ENCODE measurements at places on chromosomes 16 and 17.

GRCh38 chr17:31452561-31453110 is 61.2 kb downstream of the RAB11FIP4 start:
- H3K4me1 ChIP-seq = no peaks in the 10 kb centered on the region
- no peak overlapping the region for H3K4me3 ChIP-seq
- no peak for DNase-seq
- no peaks in the 10 kb centered on the region for H3K36me3 ChIP-seq
- H3K27me3 ChIP-seq = no peaks in the 10 kb centered on the region

- no peak for DNase-seq
- H3K27me3 ChIP-seq = no peaks in the 10 kb centered on the region
- H3K4me3 ChIP-seq = no peak overlapping the region
- no peaks in the 10 kb centered on the region for H3K36me3 ChIP-seq
- no peaks in the 10 kb centered on the region for H3K4me1 ChIP-seq
These were observed 138.3 kb upstream of the SALL1 start for GRCh38 chr16:51289336-51289735.

GRCh38 chr17:75273977-75274708 is 3.1 kb upstream of the MIF4GD start:
- peaks cover 16% of the 10 kb centered on the region for H3K36me3 ChIP-seq
- no peaks in the 10 kb centered on the region for H3K27me3 ChIP-seq
- peaks cover 36% of the 10 kb centered on the region for H3K4me1 ChIP-seq
- no peak overlapping the region for H3K4me3 ChIP-seq

DNA sequence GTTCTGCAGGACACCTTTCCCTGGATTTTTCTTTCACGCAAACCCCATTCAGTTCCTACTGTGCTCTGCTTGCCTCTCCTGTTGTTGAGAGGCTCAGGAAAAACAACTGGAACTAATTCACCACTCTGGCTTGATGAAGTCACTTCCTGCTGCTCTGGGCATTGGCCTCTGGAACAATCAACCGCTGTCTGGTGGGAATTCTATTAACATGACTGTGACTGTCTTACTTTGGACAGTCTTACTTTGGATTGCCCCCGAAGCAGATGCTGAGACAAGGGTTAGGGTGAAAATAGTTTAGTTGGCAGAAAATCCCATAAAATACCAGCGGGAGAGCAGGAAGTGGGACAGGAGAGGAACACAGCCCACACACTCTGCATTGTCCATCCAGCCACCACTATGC is 90.0 kb upstream of the HSBP1 start:
- H3K4me3 ChIP-seq = no peak overlapping the region
- DNase-seq = no peak
- peaks cover 9% of the 10 kb centered on the region for H3K27me3 ChIP-seq
- no peaks in the 10 kb centered on the region for H3K4me1 ChIP-seq
- no peak overlapping the region for H3K27ac ChIP-seq

DNA sequence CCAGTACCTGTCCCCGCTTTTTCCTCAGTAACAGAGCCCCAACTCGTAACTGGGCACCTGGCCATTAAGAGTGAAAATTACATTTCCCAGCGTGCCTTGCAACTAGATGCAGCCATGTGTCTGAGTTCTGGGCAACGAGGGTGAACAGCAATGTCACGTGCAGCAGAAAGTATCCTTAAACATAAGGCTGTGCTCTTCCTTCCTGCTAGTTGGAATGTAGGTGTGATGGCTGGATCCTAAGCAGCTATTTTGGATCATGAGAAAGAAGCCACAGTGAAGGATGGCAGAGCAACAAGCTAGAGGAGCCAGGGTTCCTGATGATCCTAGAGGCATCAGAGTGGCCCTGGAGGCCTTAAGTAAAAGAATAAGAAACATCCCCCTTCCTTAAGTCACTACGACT is 36.0 kb downstream of the ACTG1 start:
- H3K27me3 ChIP-seq = peaks cover 10% of the 10 kb centered on the region
- H3K36me3 ChIP-seq = no peaks in the 10 kb centered on the region
- H3K4me1 ChIP-seq = peaks cover 9% of the 10 kb centered on the region
- H3K27ac ChIP-seq = no peak overlapping the region
- H3K4me3 ChIP-seq = no peak overlapping the region
- DNase-seq = no peak

GRCh38 chr16:3051494-3051893 is 5.1 kb downstream of the MMP25 start:
- H3K27ac ChIP-seq = no peak overlapping the region
- H3K27me3 ChIP-seq = peaks cover 10% of the 10 kb centered on the region
- no peak overlapping the region for H3K4me3 ChIP-seq
- H3K4me1 ChIP-seq = peaks cover 37% of the 10 kb centered on the region
